ENCODE measurements at places on chromosomes 2 and 18. TPM values are rescaled to one million over a fixed set of nuclear protein-coding genes. Genes with fewer than 3 reads are reported as not detected.

Gene IL1B
- total RNA-seq, result 0.20 TPM

Gene GALNT3
- total RNA-seq, result 15.9 TPM

Gene LYPD6B
- 1.2 TPM for total RNA-seq

DNA sequence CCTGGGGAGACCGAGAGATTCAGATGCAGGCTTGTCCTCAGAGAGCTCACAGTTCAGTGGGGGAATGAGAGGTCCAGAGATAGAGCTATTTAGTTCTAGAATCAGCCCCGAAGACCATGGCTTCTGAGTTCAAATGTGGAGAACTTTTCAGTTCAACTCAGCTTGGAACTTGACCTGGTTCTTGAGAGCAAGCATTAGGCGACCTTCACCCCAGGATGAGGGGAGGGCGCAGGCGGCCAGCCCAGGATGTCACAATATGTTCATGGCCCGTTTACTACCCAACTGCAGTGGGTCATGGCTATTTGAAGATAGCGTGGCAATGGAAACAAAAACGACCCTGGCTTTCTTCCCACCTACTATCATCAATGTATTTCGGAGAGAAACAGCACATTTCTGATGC, 33.8 kb downstream of the DCDC2C start:
- H3K4me1 ChIP-seq, result no peaks in the 10 kb centered on the region
- no peak overlapping the region for H3K4me3 ChIP-seq
- H3K27me3 ChIP-seq, result no peaks in the 10 kb centered on the region
- DNase-seq, result no peak
- no peak overlapping the region for H3K27ac ChIP-seq

DNA sequence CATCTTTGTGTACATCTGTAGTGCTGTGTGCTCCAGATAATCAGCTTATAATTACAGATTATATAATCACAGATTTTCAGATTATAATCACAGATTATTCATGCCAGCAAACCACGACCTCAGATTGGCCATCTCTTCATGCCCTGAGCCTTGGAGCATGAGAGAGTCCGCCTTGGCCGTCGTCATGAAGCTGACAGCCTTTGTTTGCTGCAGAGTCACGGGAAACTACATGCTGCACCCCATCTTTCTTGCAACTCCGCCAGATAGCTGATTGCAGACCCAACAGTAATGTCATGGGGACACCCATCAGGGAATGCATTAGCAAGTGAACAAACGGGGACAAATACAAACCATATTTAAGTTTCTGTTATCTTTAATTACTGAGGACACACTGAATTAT, 7.3 kb downstream of the TMEM178A start:
- H3K27ac ChIP-seq, result no peak overlapping the region
- no peak overlapping the region for H3K4me3 ChIP-seq
- no peaks in the 10 kb centered on the region for H3K4me1 ChIP-seq
- H3K27me3 ChIP-seq, result no peaks in the 10 kb centered on the region

Measured in B cell (primary cell).